ENCODE measurements at places on chromosomes 7 and 10. TPM values are rescaled to one million over a fixed set of nuclear protein-coding genes. Genes with fewer than 3 reads are reported as not detected.

DNA sequence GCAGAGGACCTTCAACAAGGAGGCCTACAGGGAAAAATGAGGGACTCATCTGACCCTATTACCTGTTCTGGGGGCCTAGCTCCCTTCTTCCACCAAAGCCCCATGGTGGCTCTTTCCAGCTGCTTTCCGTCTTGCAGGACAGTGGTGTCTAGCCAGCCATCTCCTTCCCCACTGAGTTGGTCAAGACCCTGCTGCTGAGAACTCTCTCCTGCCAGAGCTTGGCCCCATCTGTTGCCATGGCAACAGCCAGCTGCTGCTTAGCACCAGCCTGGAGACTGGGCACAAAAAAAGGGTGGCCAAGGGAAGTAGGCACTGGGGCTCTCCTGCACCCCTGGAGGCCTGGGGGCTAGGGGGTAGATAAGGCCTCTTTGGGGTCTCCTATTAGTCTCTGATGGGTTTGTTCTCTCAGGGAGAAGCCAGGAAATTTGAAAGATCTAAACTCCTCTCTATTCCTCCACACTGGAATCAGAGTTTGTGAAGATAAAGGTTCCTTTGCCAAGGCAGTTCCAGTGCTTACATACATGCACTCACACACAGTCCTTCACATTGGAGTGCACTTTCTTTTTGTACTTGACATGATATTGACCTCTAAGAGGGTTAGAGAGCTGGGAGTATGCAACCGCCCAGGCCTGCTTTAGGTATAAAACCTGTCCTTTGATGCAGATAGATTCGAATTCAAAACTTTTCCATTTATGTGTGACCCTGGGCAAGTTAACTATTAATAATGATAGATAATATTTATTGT is 15.8 kb downstream of the TSPAN33 start:
- no peak for DNase-seq

TAS2R5 gene
- 2.8 TPM for total RNA-seq

DNA sequence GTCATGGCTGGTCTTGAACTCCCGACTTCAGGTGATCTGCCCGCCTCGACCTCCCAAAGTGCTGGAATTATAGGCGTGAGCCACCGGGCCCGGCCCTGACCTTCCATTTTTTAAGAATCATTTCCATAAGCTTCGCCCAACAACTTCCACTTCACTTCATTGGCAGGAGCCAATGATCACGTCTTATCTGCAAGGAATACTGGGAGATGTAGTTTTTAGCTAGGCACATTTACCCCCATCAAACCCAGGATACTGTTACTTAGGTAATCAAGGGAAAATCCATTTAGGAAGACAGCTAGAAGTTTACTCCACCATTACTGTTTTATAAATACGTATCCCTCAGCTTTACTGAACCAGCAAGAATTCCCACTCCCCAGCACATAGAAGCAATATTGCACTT is 3.4 kb upstream of the CDK13 start:
- no peak for DNase-seq

CCNJ gene
- total RNA-seq, result 6.9 TPM

GRCh38 chr10:115761166-115761565 is 511.8 kb downstream of the GFRA1 start:
- DNase-seq, result no peak

DNA sequence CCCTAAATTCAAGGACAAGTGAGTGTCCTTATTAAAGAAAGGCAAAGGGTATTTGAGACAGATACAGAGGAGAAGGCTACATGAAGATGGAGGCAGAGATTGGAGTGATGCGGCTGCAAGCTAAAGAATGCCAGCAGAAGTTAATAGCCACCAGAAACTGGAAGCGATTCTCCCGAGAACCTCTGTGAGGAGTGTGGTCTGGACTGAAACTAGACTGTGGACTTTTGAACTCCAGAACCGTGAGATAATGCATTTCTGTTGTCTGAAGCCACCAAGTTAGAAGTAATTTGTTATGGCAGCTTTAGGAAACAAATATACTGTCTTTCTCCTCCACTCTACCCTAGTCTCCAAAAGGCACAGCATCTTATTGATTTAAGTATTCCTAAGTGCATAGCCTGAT is 80.3 kb upstream of the CREB5 start:
- DNase-seq, result no peak

PON1 gene
- total RNA-seq, result 0.10 TPM

KNDC1 gene
- 1.1 TPM for total RNA-seq

GRCh38 chr10:5528989-5529701 is 4.4 kb downstream of the CALML3 start:
- DNase-seq, result no peak

DNA sequence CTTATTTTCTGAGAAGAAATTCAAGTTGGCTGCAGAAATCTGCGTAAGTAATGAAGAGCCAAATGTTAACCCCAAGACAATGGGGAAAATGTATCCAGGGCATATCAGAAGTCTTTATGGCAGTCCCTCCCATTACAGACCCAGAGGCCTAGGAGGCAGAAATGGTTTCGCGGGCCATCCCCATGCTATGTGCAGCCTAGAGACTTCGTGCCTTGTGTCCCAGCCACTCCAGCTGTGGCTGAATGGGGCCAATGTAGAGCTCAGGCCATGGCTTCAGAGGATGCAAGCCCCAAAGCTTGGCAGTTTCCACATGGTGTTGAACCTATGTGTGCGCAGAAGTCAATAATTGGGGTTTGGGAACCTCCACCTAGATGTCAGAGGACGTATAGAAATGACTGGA is 131.9 kb downstream of the GPR37 start:
- no peak for DNase-seq

DNA sequence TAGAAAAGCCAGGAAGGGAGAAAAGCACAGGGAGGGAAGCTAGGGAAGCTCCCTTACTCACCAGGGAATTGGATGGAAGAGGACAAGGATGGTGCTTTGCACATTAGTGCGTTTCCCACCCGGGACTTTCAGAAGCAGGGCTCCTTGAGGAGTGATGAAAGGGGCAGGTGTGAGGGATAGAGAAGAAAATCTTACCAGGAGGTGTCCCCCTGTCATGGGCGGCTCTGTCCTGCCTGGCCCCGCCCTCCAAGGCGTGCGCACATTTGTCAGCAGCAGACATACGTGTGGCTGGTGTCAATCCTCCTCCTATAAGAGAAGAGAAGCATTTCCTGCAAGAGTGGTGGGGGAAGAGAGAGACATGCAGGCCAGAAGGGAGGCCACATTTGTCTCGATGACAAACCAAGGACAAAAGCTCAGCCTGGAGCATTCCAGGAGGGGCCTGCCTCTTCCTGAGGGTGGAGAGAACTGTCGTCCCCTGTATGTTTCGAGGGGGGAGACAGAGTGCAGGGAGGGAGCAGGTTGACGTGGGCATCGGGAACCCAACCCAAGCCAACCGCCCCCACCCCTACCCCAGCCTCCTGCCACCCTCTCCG is 47.4 kb upstream of the COMTD1 start:
- DNase-seq, result peak; percentile 28

GRCh38 chr7:157352516-157352915 is 15.7 kb downstream of the DNAJB6 start:
- no peak for DNase-seq

- DNase-seq, result peak; percentile 56
Observed at GRCh38 chr7:80699045-80699638, 60.7 kb downstream of the CD36 start.

GRCh38 chr10:70738006-70738760 is 47.0 kb downstream of the TBATA start:
- no peak for DNase-seq

GALNT17 gene
- 6.3 TPM for total RNA-seq

DNA sequence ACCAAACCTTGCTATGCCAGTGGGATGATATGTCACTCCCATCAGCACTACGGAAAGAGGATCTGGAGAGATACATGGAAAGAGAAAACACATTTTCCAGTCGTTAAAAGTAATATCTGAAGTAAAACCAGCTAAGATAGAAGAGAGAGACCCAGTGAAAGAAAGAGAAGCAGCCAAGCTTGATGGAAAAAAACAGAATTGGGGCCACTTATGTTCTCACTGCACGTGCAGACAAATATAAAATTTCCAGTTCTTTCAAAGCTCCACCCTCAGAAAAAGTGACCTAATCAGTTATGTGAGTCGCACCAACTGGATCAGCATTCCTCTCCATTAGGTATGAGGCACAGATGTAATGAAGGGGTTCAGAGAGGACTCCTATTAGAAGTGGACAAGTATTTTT is 266.1 kb downstream of the MTERF1 start:
- no peak for DNase-seq

DNA sequence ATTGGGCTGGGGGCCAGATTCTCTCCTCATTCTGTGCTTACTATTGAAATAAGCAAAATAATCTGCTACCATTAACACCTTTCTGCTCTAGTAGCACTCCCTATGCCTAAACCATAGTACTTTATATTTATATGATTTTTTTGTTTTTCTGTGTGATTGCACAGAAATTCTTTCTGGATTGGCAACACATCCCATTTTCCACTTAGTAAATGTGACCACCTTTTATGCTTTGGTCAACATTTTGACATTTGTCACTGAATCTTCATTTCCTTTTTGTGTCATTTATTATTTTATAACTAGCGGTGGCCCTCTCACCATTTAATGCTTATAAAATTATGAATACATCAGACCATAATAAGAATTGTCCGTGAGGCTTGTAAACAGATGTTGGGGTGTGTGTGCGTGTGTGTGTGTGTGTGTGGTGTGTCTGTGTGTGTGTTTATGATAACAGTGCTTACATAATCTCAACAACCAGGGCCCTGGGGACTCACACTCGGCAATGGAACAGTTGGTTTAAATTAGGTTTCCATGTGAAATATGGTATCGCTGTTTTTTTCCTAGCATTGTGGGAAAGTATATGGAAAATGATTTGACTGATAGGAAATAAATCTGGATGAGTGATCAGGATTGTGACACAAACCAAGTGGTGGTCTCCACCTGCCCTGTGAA is 138.9 kb downstream of the NOC3L start:
- peak; percentile 84 for DNase-seq

DNA sequence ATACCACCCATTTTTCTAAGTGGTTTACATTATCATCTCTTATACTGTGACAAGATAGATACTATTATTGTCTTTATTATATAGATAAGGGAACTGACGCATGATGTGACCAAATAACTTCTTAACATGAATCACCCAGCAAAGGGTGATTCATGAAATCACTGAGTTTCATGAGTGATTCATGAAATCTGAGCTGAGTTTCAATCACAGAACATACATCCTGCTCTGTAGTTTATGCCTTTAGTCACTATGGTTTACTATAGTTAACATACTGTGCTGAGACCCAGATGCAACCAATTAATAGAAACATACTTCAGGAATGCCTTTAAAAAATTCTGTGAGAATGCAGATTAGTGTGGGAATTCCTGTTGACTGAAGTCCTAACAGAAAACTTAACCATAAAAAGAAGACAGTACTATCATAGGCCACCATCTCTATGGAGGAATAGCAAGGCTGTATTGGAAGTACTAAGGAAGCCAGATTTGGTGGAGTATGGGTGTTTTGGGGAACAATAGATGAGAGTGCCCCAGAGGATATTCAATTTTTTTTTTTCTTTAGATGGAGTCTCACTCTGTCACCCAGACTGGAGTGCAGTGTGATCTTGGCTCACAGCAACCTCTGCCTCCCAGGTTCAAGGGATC is 43.1 kb upstream of the SEMA3A start:
- peak; percentile 24 for DNase-seq

DNA sequence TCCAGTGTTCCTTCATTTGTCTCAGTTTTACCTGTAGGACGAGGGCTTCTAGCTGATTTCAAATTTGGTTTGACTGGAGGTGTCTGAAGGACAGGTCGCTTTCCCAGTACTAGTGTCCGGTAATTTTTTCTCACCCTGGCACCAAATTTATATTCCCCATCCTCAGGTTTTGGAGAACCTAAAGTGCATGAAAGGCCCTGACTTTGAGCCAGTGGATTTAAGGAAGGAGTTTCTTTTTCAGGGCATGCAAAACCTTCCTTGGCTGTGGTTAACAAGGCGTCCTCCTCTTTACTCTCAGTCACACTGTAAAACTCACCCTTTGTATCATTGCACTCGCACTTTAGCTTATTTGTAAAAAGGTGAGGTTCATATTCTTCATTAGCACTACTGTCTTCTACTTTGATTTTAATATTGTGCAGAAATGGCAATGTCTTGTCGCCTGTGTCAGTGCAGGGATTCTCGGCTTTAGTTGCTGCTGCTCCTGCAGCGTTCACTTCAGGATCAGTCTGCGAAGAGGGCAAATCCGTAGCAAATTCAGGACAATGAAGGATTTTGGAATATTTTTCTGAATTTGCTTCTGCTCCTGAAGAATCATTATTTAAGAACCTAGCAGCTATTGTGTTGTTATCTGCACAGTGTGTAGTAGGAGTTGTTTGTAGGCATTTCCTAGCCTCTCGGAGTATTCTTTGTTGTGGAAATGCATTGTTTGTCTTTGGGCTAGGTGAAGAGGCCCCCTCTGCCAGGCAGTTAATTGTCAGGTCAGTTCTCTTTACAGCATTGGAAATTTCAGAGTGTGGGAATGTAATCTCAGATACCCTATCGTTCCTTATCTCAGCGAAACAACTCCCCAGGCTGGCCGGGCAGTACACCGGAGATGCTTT is 9.9 kb downstream of the SKIDA1 start:
- DNase-seq, result no peak

WDFY4 gene
- 4.3 TPM for total RNA-seq

- no peak for DNase-seq
Observed at GRCh38 chr7:73718905-73719805, at the start of gene STX1A. STX1A (minus strand) TSS chr7:73719669; CDS start chr7:73719631, 38 bp downstream.

CLCN1 gene
- total RNA-seq, result 0.20 TPM

GRCh38 chr7:126685018-126685573 is 567.6 kb downstream of the GRM8 start:
- DNase-seq, result no peak

DNA sequence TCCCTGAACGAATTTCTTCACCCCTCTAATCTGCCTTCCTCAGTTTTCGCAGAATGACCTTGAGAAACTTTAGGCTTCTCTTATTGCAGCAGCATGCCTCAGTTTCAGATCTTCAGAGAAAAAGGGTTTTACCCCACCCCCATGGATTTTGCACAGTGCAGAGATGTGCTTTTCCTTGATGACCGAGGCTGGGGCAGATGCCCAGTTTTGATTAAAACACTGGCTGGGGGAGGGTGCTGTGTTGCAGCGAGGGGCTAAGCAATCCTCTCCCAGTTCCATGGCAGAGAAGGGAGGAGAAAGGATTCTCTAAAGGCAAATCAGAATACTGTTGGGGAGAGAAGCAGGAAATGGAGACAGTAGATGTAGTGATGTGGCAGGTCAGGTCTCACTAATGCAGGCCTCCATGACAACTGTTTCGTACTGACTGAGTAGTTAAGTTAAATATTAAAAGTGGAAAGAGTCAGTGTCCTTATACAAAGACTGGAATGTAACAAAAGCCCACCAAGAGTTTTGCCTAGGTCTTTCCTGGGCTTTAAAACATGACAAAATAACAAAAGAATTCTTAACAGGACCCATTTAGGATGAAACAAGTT is 50.8 kb upstream of the PDZD8 start:
- DNase-seq, result no peak

- DNase-seq, result no peak
Observed at GRCh38 chr7:48458701-48459524, 287.7 kb downstream of the ABCA13 start.

GRCh38 chr7:55180963-55181542 is 162.2 kb downstream of the EGFR start:
- no peak for DNase-seq

DNA sequence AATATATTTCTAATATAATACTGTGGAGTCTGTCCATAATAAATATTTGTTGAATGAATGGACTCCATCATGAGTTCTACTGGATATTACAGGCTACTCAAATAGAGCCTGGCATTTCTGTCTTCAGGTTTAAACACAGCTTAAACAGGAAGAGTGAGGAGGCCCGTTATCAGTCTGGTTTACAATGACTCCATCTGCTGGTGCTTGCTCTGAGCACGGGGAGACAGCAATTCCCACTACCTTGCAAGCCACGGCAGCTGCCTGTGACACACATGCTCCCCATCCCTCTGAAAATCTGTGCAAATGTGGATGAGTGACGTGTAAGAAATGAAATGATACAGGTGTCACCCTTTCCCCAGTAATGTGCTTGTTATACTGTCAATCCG is 293.5 kb upstream of the IMMP2L start:
- DNase-seq, result no peak

Measured in skin of body (tissue), 3 donors.